Activated CD4-positive, alpha-beta T cell treated with anti-CD3 and anti-CD28 coated beads for 36 hours (primary cell): ENCODE measurements at places on chromosomes 16 and 17. TPM values are rescaled to one million over a fixed set of nuclear protein-coding genes. Genes with fewer than 3 reads are reported as not detected.

- DNase-seq: no peak
These were observed 4.4 kb upstream of the DHX40 start for GRCh38 chr17:59561042-59561441.

DNA sequence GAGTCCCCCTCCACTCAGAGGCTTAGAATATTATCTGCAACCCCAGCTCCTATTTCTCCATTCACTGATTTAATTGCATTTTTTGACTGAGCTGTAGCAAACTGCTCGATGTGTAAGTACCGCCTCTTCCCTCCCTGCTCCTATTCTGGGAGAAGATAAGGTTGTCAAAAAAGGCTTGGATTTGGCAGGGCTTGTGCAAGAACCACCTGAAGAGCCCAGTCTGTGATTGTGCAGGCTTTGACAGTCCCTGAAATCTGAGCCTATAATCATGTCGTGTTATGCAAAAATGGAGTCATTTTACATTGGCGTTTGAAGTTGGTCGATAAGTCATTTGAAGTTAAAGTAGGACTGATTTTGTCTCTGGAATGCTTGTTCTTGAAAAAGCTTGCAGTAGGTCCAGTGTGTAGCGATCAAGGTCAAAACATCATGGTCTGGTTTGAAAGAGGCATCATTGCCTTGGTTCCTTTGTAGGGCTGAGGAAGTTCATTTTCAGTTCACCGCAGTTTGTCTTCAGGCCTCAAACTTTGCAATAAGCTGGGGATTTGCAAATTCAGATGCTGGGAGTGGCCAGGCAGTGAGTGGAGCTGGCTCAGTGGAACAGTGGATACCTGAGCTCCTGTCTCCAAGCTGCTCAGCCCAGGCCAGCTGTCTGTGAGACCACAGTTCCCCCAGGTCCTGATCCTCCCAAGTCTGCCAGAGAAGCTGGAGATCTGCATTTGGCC, 68.8 kb downstream of the KATNIP start:
- DNase-seq: no peak

- no peak for DNase-seq
These were observed 18.5 kb upstream of the KCTD5 start for GRCh38 chr16:2663553-2664546.

Gene TEX14
- 0.21 TPM for total RNA-seq

GRCh38 chr17:45667591-45668171, 116.4 kb upstream of the CRHR1 start:
- DNase-seq: no peak

Gene MYCBPAP
- total RNA-seq: 1.4 TPM
